ENCODE measurements at places on chromosomes 7 and 10.

- no peak for DNase-seq
Measured at GRCh38 chr10:29032169-29032568, 256.7 kb upstream of the LYZL1 start.

DNA sequence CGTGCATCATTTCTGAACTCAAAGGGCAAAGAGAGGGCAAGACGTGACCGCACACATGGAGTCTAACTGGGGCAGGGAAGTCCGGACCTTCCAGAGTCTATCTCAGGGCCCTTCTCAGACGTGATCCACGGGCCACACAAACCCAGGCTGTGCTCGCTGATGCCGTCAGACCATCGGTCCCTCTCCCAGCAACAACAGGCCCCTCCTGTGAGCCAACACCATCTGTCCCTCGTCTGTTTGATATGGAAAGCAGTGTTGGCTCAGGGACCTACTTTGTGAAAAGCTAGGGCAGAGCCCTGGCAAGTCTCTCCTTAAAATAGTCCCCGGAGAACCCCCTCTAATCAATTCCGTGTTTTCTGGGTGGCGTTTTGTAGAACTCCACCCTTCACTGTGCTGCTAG lies 208.8 kb downstream of the TCERG1L start:
- DNase-seq: no peak

GRCh38 chr7:92071032-92071431 lies 63.2 kb downstream of the CYP51A1 start:
- DNase-seq: no peak

GRCh38 chr7:77759294-77759889 lies 38.8 kb downstream of the TMEM60 start:
- DNase-seq: peak; percentile 86

DNA sequence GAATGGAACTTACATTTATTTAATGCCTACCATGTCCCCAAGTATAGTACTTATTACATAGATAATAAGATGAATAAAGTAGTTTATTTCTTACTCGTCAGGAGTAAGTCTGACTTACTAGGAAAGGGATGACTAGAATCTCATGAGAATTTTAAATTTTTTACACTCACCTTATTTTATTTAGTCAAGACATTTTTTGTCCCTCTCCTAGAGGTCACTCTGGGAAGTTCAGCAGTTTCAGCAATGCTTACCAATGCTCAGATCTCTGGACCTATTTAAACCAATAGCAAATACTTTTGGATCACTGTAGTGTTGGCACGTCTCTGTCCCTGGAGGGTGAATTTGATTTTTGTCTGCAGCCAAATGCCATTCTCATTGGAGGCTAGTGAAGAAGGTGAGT lies 10.7 kb upstream of the ACTA2 start:
- DNase-seq: no peak

DNA sequence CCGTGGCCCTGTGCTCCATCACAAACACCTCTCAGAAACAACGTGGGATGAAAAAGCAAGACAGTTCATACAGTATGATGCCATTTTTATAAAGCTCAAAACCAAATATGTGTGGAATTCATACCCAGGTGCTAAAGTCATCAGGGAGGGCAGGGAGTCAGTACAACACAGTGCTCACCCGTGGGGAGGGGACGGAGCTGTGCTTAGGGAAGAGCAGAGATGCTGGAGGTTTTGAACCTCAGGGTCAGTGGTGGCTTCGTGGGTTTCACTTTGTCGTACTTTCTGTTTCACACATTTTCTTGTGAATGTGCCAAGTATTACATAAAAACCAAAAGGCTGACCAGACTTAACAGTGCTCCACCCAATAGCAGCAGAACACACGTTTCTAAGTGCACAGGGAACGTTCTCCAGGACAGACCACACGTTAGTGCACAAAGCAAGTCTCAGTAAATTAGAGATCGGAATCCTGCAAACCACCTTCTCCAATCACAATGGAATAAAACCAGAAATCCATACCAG lies 21.2 kb downstream of the ZMIZ2 start:
- peak; percentile 44 for DNase-seq

DNA sequence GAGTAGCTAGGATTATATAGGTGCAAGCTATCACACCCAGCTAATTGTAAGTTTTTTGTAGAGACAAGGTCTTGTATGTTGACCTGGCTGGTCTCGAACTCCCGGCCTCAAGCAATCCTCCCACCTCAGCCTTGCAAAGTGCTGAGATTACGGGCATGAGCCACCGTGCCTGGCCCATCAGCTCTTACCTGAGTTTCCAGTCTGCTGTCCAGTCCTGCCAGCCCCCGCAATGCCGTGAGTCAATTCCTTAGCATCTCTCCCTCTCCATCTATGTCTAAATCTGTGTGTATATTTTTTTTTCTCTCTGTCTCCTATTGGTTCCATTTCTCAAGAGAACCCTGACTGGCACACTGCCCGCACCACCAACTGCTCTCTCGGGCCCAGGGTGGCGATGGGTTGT lies 127.6 kb downstream of the ACTR3B start:
- no peak for DNase-seq

DNA sequence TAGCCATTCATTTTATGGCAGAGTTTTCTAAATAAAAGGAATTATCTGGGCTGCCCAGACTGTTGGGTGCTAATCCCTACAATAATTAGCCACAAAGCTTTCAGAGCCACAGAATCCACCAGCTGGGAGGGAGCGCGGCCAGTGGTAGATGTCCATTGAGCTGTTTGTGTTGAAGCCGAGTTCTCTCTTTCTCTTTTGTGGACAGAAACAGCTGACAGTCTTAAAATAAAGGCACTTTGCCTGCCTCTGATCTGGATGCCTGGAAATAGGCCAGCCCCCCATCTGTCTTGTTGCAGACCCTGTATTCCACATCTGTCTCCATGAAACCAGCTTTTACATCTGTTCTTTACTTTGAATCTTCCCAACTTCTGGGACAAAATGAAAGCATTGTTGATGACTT lies 66.1 kb downstream of the MTPN start:
- DNase-seq: no peak

DNA sequence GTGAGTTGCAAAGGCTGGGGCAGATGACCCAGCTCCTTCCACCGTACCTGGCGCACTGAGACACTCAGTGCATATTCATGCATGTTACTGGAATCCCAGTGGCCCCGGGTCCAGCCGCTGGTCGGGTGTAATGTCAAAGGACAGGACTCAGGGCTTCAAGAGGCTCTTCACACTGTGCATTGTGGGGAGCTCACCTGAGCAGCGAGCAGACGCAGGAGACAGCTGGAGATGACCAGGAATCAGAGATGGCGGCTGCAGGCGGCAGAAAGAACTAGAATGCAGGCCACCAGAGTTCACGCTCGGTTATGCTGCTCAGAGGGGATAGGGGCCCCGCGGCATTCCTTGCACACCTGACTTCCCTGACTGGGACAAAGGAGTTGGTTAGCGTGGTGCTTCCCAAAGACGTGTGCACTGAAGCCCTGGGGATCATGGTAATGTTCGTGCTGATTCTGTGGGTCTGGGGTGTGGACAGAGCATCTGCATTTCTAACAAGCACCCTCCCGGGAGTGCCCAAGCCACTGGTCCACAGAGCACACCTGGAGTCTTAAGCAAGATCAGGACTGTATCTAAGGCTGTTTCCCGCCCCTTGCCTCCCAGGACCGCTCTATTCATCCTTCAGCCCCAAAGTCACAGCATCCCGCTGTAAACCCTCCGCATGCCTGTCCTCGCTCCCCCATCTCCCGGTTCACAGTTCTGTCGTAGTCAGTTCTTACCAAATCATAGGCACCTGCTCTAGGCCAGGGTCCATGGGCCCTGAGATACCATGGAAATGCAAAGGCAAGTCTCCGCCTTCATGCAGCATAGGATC lies 71.0 kb downstream of the MKI67 start:
- DNase-seq: no peak

DNA sequence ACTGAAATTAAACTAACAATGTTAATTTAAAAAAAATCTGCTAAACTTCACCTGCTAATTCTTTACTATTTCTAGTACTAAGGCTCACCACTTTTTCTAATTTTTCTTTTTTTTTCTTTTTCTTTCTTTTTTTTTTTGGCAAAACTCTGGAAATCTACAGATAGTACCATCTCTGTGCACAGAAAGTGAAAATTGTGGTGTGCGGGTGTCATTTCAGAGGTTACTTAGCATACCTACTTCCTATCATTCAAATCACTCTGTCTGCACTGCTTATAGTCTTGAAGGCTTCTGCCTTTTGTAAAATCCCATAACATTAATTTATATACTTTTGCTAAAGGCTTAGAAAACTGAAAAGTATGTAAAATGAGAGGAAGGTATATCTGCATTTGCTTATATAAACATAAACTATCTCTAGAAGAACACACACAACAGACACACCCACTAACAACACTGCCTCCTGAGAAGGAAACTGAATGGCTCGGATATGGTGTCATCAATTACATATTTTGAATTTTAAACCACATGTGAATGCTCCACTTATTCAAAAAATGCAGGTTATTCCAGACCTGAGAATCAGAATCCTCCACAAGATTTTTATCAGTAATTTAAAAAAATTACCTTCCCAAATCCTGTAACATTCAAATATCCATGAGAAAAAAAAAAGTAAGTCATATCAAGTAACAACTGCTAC lies 229.5 kb downstream of the PARD3 start:
- no peak for DNase-seq

GRCh38 chr10:992467-992866 lies 4.2 kb downstream of the GTPBP4 start:
- no peak for DNase-seq

- DNase-seq: peak; percentile 69
Measured at GRCh38 chr7:33725111-33726025, 180.0 kb upstream of the BMPER start.

DNA sequence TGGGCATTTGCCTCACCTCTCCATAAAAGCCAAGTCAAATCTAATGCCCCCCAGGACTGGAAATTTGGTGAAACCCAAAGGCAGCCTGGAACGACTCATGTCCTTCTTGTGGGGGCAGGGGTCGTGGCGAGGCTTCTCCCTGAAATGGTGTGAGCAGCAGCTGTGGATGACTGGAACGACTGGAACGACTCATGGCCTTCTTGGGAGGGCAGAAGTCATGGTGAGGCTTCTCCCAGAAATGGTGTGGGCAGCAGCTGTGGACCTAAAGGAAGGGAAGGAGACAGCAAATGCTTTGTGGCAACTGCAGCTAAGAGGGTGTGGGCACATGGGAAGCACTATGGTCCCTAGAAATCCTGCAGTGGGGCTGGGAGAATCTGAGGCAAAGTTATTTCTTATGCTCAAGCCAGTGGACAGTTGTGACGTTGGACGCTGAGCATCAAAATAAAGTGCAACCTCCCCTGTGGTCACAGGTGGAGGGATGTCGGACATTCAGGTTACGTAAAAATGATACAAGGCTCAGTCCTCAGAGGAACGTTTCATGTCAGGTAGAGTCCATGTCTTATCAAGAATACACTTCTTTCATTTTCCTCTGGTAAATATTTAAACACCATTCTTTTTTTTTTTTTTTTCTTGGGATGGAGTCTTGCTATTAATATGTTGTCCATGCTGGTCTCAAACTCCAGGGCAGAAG lies 107.0 kb upstream of the KIF5B start:
- DNase-seq: no peak

GRCh38 chr10:80090121-80090520 lies 11.7 kb downstream of the TMEM254 start:
- DNase-seq: no peak

DNA sequence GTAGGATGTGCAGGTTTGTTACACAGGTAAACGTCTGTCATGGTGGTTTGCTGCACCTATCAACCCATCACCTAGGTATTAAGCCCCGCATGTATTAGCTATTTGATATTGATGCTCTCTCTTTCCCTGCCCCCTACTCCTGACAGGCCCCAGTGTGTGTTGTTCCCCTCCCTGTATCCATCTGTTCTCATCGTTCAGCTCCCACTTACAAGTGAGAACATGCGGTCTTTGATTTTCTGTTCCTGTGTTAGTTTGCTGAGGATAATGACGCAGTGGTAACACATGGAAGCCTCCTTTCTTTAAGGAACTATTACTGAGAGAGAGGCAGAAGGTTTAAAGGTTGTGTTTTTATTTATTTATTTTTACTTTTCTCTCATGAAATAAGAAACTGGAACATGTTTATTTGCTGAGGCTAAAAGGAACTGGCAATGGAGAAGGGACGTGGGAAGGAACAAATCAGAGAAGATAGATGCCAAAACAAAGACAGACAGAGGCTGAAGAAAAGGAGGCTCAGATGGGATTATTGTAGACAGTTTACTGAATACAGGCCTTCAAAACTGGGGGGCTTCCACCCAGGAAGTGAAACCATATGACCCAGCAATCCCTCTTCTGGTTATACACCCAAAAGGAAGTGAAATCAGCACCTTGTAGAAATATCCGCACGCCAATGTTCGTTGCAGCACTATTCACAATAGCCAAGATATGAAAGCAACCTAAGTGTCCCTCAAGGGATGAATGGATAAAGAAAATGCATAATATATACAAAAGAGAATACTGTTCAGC lies 556.3 kb downstream of the GRM8 start:
- DNase-seq: no peak
